ENCODE measurements at places on chromosomes 1 and 21. TPM values are rescaled to one million over a fixed set of nuclear protein-coding genes. Genes with fewer than 3 reads are reported as not detected.
A peak's percentile ranks its signal among the peaks of the same experiment; 100 is the strongest.

DNA sequence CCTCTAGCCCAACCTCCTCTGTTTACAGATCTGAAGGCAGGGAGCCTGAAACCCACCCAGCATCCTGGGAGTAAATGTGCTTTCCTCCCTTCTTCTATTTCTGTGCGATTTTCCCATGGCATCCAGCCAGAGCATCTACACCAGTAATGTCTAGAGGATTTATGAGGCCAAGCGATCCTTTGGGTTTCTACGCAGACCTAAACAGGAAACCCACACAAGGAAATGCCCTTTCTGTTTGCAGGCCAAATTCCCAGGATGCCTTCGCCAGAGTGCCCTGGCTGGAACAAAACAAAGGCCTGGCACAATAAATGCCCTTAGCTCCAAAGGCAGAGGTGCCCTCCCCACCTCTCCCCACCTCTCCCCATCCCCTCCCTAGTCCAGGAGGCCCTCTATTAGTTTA is 110.5 kb upstream of the CDC42BPA start:
- DNase-seq, result no peak

GRCh38 chr1:179876300-179876715 is 1.3 kb downstream of the TOR1AIP2 start:
- DNase-seq, result no peak

DNA sequence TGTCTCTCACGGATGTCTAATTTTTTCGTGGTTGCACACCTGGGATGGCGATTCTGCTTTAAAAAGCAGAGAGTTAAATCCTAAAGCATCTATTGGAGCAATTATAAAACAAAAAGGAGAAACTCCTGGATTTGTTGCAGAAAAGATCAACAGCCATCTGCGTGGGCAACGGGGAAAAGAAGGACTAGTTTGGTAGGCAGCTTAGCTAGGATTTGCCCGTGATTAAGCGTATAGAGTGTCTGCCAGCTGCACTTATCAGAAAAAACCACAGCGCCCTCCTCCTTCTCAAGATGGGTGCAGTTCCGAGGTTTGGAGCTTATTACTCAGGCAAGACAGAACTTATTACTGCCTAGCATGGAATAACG is 526 bp upstream of the SLC25A24 start:
- no peak for DNase-seq

DNA sequence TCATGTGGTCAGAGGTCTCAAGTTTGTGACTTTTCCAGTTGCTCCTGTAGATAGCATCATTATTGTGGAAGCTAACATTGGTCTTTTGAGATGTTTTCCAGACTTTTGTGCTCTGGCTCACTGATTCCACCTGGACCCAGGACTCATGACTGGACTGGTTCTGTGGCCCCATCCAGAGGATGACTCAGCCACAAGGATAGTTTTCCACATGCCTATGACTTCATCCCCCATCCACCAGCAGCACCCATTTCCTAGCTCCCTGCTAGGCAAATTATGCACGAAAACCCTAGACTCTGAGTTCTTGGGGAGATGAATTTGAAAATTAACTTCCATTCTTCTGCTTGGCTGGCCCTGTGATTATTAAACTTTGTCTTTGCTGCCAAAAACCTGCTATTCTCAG is 949.3 kb downstream of the MRPL39 start:
- DNase-seq, result no peak

- DNase-seq, result no peak
Measured at GRCh38 chr1:110283677-110284076, 55.5 kb upstream of the RBM15 start.

GRCh38 chr1:154430903-154431302 is 25.8 kb downstream of the IL6R start:
- no peak for DNase-seq

DNA sequence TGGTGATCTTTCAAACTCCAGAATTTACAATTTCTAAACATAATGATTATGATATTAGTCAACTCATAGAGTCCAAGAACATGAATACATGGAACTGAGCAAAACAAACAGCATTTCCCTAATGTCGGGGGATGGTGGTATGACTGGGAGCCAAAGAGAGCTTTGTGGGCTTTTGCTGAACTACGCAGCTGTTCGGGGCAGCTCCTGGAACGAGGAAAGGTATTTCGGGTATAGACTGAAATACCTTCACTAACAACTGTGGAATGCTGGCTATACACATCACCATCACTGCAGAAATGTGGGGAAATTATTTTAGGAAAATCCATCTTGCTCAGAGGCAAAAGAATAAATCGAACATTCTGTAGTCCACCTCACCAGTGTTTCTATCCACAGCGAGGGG is 30.2 kb upstream of the VPS26C start:
- no peak for DNase-seq

DNA sequence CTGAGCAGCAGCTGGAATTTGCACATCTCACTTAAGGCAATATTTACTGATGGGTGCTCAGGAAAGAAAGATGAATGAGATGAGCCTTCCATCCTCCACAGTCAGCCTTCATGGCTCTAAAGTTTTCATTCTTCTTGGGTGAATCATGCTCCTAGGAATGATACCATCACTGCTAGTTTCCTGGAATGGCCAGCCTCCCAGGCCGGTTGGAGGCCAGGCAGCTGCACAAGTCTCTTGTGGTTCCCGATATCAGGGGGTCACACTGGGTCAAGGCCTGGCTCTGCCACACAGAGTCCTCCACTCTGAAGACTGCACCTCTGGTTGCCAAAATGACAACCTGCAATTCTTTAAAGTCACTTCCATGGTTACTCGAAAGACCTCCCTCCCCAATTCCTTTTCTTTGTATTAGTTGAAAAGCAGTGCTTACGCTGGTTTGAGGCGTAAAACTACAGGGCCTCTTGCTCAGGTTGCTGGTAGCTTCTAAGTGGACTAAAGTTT is 46.2 kb upstream of the PALMD start:
- peak; percentile 41 for DNase-seq

DNA sequence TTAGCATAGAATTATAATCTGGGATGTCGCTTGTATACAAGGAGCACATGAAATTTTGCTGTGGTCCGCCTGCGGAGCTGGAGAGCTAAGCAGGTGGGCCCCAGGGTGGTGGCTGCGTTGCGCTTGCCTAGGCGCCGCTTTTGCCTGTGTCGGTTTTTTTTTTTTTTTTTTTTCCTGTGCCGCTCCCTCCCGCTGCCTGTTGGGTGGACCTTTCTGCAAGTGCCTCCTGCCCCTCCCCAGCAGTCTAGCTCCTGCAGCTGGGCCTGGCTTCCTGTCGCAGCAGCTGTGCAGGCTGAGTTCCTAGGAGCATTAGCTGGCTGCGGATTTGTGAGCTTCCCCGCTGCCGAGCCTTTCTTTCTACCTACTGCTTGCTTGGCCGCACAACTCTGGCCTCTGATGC is 20.6 kb downstream of the PYHIN1 start:
- DNase-seq, result no peak

DNA sequence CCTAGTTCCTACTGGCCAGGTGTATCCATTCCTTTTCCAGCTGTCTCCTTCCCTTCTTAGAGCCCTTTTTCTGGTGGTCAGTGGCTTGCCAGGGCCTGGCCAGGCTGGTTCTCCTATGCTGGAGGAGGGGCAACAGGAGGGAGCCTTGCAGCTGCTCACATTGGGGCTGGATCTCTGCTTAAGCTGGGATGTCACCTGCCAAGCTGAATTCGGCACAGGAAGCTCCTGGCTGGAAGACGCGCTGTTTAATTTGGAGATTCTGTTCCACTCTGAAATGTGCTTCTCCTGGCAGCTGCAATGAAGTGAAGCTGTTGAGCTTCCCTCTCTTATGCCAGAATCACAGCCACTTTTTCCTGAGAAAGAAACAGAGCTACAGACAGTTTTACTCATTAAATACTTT is 56.0 kb upstream of the POU3F1 start:
- no peak for DNase-seq

DNA sequence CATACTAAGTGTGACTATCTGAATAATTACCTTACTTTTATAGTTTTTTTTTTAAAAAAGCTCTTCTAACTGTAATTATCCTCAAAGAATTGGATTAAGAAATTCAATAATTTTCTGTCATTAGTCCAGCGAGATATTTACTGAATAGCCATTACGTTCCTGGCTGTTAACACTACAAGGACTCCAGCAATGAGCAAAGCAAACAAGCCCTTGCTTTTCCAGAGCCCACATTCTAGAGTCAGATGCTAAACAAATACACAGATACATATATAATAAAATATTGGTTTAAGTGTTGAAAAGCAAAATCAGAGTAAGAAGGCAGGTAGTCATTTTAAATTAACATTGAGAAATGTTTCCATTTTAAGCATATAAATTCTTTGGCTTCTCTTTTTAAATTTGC is 118.4 kb downstream of the ATF6 start:
- DNase-seq, result no peak

GRCh38 chr1:96722958-96723357 is 1.4 kb downstream of the PTBP2 start:
- DNase-seq, result no peak

DNA sequence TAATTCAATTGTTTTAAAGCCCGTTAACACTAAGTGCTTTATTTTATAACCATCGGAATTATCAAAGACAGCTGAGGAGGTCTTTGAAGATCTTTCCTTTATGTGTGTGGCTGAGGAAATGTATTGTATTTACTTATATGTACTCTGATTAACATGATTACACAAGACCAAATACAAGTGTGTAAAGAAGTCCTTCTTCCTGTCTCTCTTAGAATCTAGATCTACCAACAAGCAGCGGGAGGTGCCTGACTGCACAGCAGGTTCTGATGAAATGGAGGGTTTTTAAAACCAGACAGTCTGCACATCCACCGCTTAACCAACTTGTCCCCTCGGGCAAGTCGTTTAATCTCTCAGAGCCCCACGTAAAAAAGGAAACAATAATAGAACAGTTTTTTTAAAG is 240.5 kb upstream of the MAP1LC3C start:
- no peak for DNase-seq

GRCh38 chr1:200885623-200886402 is 8.9 kb upstream of the INAVA start:
- no peak for DNase-seq

DNA sequence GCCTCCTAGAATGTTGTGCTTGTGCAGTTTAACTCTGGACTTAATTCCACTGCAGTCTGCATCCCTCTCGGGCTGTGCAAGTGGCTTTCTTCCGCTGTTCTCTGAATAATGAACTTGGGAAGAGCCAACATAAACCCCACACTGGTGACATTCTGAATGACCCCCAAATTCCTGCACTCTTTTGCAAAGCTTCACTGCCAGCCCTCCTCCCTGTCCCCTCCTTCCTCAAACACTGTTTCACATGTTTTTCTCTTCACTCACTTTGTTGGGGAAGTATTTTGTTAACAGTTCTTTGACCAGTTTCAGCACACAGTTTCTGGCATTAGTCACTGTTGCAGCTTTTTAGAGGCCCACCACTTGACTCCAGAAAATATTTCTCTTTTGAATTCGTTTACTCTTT is 39.7 kb downstream of the GNG12 start:
- no peak for DNase-seq

- DNase-seq, result no peak
Measured at GRCh38 chr21:41065539-41065938, 102.4 kb upstream of the BACE2 start.

DNA sequence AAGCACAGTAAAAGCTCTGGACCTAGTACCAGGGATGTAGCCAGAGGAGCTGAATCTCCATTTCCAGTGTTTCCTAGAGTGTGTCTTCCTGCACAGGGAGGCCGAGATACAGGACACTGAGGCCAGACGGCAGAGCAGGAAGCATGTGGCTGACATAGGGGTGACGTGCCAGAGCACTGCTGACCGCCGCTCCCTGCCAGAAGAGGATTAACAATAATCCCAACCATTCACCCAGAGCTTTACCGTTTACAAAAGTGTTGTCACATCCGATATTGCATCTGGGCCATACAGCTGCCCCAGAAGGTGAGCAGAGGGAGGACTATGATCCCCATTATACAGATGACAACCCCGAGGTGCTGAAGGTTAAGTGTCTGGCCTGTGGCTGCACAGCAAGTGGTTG is 5.8 kb upstream of the CLDN19 start:
- DNase-seq, result no peak

GRCh38 chr1:204503122-204503912 is 8.7 kb upstream of the PIK3C2B start:
- DNase-seq, result no peak

- no peak for DNase-seq
Measured at GRCh38 chr1:208165659-208166058, 78.5 kb downstream of the PLXNA2 start.

DNA sequence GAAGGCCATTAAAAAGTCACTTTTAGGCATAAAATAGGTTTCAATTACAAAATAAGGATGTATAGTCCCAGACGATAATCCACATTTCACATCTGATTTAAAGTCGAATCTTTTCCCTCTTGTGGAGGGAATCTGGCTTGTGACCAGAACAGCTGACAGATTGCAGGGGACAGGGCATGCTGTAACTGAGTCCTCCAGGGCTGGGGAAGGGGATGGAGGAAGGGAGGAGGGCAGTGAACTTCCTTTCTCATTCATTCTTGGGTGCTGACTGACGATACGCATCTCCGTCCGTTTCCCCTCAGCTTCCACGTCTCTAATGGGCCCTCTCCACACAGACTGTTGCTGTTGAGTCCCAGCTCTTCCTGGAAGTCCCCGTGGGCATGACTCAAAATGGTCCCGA is 108.1 kb upstream of the CSF3R start:
- no peak for DNase-seq

DNA sequence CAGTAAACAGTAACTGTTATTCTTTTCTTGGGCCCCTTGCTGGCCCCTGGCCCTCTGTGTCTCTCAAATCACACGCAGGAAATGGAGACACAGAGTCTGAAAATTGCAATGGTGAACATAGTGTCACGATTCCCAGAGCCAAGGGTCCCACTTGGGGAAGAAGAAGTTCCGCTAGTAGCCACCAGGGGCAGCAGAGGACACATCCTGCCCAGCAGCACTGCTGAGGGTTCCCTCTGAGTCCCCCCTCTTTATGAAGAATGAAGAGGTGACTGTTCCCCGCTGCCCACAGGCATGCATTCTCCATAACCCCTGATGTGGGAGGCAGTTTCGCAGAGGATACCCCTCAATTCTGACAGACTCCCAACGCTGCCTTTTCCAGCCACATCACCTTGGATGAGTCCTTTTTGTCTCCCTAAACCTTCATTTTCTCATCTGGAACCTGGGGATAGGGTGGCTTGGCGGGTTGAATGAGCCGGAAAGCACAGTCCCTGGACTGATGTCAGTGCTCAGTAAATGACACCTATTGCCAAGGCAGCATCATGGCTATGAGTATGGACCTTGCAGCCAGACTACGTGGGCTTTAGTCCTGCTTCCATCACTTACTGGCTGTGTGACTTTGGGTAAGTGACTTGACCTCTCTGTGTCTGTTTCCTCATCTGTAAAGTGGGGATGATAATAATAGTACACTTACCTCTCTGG is 238.0 kb upstream of the TMEM51 start:
- peak; percentile 56 for DNase-seq

GRCh38 chr1:40810927-40811326 is 27.3 kb downstream of the KCNQ4 start:
- no peak for DNase-seq

- no peak for DNase-seq
Measured at GRCh38 chr1:221777431-221778072, 35.7 kb upstream of the DUSP10 start.

The RIT1 gene
- total RNA-seq, result 18.7 TPM

The KRTAP19-3 gene
- total RNA-seq, result not detected

The HJV gene
- total RNA-seq, result 71.9 TPM

The PLXNA2 gene
- 12.1 TPM for total RNA-seq

The LCE1E gene
- not detected for total RNA-seq
